ENCODE measurements at places on chromosomes 7 and 10. TPM values are rescaled to one million over a fixed set of nuclear protein-coding genes. Genes with fewer than 3 reads are reported as not detected.

DNA sequence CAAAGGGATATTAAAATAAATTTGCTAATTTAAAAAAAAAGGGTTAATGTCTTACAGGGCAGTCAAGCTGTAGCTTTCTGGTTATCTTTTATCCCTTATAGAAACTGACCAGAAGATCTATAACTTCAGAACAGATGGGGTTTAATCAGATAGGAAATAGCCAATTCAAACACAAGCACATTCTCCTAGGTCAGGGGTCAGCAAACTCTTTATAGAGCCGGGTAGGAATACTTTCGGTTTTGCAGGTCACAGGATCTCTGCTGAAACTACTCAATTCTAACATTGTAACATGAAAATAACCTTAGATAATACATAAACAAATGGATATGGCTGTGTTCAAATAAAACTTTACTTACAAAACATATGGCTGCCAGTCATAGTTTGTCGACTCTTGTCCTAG is 479.8 kb downstream of the ADRA2A start:
- H3K4me3 ChIP-seq: no peak overlapping the region
- H3K4me1 ChIP-seq: no peaks in the 10 kb centered on the region
- H3K27me3 ChIP-seq: no peaks in the 10 kb centered on the region
- H3K36me3 ChIP-seq: no peaks in the 10 kb centered on the region
- no peak for ATAC-seq
- H3K27ac ChIP-seq: no peak overlapping the region

DNA sequence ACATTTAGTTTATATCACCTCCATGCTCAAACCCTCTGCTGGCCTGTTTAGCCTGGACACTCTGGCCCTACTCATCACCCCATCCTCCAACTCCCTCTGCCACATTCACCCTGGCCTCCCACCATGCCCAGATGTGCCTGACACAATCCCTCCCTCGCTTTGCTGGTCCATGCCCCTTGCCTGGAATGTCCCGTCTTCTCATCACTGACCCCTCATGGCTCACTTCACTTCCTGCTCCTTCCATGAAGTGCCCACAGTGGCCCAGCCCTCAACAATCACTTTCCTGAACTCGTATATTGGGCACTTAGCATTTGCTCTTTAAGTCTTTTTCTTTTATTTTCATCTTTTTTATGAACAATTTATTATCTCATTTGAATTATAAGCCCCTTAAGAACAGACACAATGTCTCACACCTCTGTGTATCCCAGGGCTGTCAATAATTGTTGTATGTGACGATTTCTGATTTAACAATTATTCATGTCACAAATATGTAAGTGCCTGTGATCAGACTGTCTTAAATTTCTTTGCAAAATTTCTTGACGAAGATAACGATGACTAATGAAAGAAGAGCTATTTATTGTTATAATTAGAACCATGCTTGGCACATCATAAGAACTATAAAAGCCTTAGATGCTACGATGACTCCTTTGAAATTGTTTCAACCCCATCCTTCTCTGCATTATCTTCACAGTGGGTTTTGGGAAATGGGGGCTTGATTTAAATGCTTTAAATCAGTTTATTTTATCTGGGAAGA is 209.9 kb upstream of the YAE1 start:
- no peak overlapping the region for H3K27ac ChIP-seq
- H3K27me3 ChIP-seq: peaks cover 4% of the 10 kb centered on the region
- H3K36me3 ChIP-seq: no peaks in the 10 kb centered on the region
- no peak for ATAC-seq
- H3K4me3 ChIP-seq: no peak overlapping the region

DNA sequence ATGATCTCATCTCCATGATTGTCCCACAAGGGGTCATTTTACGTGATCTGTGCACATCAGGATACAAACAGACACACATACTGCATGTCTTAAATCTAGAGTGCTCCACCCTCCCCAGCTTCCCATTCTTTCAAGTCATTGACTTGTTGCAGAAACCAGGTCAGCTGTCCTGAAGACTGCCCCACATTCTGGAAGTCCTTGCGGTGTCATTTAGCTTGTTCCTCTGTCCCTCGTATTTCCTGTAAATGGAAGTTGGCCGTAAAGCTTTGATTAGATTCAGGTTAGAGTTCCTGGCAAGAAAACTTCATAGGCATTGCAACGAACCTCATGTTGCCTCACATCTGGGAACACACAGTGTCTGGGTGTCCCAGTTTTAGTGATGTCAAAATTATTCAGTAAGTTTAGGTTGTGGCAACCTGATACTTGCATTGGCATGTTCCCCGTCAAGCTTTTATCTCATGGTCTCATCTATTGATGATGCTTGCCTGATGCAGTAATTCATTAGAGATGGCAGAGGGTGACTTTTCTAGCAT is 417.4 kb upstream of the GALNT17 start:
- no peak overlapping the region for H3K27ac ChIP-seq
- no peak for ATAC-seq
- H3K27me3 ChIP-seq: no peaks in the 10 kb centered on the region
- H3K4me3 ChIP-seq: no peak overlapping the region
- H3K36me3 ChIP-seq: no peaks in the 10 kb centered on the region
- H3K4me1 ChIP-seq: peaks cover 4% of the 10 kb centered on the region

- H3K36me3 ChIP-seq: no peaks in the 10 kb centered on the region
- H3K4me1 ChIP-seq: no peaks in the 10 kb centered on the region
- no peak overlapping the region for H3K27ac ChIP-seq
Observed at GRCh38 chr7:12866207-12866606, 178.8 kb downstream of the ARL4A start.

- no peaks in the 10 kb centered on the region for H3K27me3 ChIP-seq
- H3K27ac ChIP-seq: peak overlapping the region; percentile 67
- no peaks in the 10 kb centered on the region for H3K4me1 ChIP-seq
- no peak overlapping the region for H3K4me3 ChIP-seq
Observed at GRCh38 chr7:135204341-135204749, 7.0 kb downstream of the WDR91 start.

GRCh38 chr7:134992626-134993179 is 6.4 kb downstream of the AGBL3 start:
- peak overlapping the region; percentile 56 for H3K27ac ChIP-seq
- no peak overlapping the region for H3K4me3 ChIP-seq
- H3K4me1 ChIP-seq: peaks cover 19% of the 10 kb centered on the region
- ATAC-seq: peak; percentile 31

- H3K36me3 ChIP-seq: no peaks in the 10 kb centered on the region
- H3K4me1 ChIP-seq: no peaks in the 10 kb centered on the region
- H3K27me3 ChIP-seq: no peaks in the 10 kb centered on the region
- no peak for ATAC-seq
Observed at GRCh38 chr7:105367458-105367857, 21.3 kb downstream of the SRPK2 start.

- H3K4me1 ChIP-seq: peaks cover 84% of the 10 kb centered on the region
- H3K27me3 ChIP-seq: no peaks in the 10 kb centered on the region
- H3K36me3 ChIP-seq: peaks cover 44% of the 10 kb centered on the region
- H3K27ac ChIP-seq: no peak overlapping the region
- H3K4me3 ChIP-seq: no peak overlapping the region
- ATAC-seq: no peak
Observed at GRCh38 chr7:130957137-130957513, 223.1 kb upstream of the KLF14 start.

GRCh38 chr10:68957654-68958053 is 1.7 kb downstream of the DDX21 start:
- H3K27me3 ChIP-seq: no peaks in the 10 kb centered on the region
- peak overlapping the region; percentile 97 for H3K4me3 ChIP-seq
- no peak for ATAC-seq

GRCh38 chr10:69809318-69809717 is 7.6 kb downstream of the COL13A1 start:
- H3K4me1 ChIP-seq: no peaks in the 10 kb centered on the region
- ATAC-seq: no peak
- no peak overlapping the region for H3K4me3 ChIP-seq
- H3K36me3 ChIP-seq: no peaks in the 10 kb centered on the region
- no peaks in the 10 kb centered on the region for H3K27me3 ChIP-seq

DNA sequence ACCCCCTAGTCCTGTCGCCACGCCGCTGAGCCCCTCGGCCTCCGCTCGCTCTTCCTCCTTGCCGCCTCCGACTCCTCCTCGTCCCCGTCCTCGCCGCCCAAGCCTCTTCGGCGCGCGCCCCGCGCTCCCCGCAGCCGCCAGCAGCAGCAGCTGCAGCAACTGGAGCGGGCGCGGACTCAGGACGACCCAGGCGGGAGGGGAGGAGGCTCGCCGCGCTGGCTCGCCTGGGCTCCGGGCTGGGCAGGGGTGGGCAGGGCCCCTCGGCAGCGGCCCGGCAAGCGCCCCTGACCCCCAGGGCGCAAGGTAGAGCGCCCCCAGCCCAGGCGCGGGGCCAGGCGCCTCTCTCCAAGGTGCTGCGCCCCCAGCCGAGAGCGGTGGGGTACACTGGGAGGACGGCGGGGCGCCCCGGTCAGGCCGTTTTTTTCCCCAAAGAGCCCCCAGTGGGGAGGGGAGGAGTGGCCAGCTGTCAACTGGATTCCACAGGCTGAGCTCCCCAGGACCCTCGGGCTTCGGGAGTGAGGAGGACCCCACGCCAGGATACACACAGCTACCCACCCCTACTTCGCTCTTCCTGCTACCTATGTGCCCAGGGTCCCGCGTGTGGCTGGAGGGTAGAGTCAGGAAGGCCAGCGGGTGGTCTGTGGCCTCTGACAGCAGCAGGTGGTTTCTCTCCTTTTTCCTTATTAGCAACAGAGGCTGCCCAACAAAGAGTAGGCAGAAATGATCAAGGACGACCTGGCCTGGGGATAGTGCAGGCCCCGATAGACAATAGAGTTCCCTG is 903 bp upstream of the KCNMA1 start:
- ATAC-seq: peak; percentile 59
- H3K36me3 ChIP-seq: no peaks in the 10 kb centered on the region
- H3K4me1 ChIP-seq: peaks cover 2% of the 10 kb centered on the region
- H3K27ac ChIP-seq: peak overlapping the region; percentile 91
- H3K4me3 ChIP-seq: peak overlapping the region; percentile 81
- H3K27me3 ChIP-seq: peaks cover 35% of the 10 kb centered on the region

GRCh38 chr7:47931005-47932004 is 17.0 kb downstream of the PKD1L1 start:
- H3K4me1 ChIP-seq: no peaks in the 10 kb centered on the region
- ATAC-seq: no peak
- no peak overlapping the region for H3K4me3 ChIP-seq

DNA sequence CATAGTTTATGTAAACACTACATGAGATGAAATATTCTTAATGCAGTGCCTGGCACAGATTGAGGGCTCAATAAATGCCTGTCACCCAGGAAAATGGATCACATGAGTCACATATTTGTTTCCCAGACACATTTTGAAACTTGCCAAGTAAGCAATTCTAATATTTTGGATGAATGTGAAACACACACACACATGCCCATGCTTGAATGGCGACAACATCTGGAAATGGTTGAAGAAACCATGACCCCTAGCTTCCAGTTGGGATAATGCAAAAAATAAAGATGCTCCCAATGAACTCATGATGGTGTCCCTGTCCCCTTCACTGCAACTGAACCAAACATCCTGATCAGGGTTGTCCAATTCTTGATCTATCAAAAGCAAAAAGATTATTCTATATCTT is 797.3 kb downstream of the XPNPEP1 start:
- H3K4me3 ChIP-seq: no peak overlapping the region
- no peak overlapping the region for H3K27ac ChIP-seq
- ATAC-seq: no peak
- no peaks in the 10 kb centered on the region for H3K4me1 ChIP-seq
- no peaks in the 10 kb centered on the region for H3K36me3 ChIP-seq

DNA sequence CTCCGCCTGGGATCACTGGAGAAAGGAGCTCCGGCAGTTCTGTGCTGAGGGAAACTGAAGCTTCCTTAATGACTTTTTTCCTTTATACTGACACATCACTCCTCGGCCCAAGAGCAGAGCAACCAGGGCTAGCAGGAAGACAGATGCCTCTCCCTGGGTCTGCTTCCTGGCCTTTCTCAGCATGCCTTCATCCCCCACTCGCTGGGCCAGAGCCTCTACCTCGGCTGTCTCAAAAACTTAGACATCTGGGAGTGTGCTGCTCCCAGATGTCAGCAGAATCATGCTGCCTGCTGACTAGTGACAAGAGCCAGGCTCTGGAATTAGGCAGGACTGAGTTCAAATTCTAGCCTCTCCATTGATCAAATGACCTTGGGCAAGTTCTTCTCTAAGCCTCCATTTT is 24.4 kb upstream of the LRRC4 start:
- H3K36me3 ChIP-seq: peaks cover 5% of the 10 kb centered on the region
- ATAC-seq: no peak
- H3K4me1 ChIP-seq: peaks cover 8% of the 10 kb centered on the region
- no peaks in the 10 kb centered on the region for H3K27me3 ChIP-seq
- H3K27ac ChIP-seq: no peak overlapping the region
- no peak overlapping the region for H3K4me3 ChIP-seq

DNA sequence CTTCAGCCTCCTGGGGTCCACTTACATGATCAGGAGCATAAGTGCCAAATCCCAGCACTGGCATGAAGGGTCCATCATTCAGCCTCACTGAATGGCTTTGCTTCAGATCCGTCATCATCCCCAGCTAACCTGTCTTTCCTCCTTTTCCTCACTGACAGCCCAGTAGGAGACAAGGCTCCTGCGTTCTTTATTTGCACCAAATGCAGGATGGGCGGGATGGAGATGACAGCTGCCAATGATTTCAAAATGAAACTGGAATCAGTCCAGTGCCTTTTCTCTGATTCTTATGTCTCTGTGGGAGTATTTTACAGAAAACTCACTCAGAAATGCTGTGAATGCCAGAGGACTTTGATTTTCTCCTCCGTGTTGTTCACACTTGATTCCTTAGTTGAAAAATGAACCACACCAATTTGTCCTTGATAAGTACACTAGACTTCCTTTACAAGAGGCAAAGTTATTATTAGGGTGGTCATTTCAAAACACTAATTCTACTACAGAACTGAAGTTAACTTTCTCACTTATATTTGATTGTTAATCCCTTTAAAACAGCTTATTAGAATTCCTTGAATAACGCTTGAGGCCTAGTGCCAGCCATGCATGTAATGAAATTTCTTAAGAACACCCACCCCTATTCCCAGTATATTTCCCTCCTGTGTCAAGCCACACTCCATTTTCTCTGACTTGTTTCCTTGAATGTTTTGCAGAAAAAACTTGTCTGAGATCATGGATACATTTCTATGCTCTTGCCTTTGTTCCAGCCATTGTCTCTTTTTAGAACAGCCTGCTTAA is at the start of gene AKR1C8:
TSS of gene AKR1C8 (minus strand) at position 164 of the 789 bp plus-strand sequence. CDS start at position 118, 46 bp downstream.
- ATAC-seq: no peak
- H3K4me3 ChIP-seq: no peak within 1 kb of the TSS
- H3K27me3 ChIP-seq: no peaks in the 10 kb centered on the region
- H3K27ac ChIP-seq: no peak within 1 kb of the TSS

GRCh38 chr7:130369110-130369711 is 11.1 kb upstream of the CPA1 start:
- H3K36me3 ChIP-seq: no peaks in the 10 kb centered on the region
- no peak overlapping the region for H3K27ac ChIP-seq
- H3K4me1 ChIP-seq: peaks cover 17% of the 10 kb centered on the region
- no peak overlapping the region for H3K4me3 ChIP-seq

- H3K4me3 ChIP-seq: no peak overlapping the region
- H3K27me3 ChIP-seq: no peaks in the 10 kb centered on the region
- peak overlapping the region; percentile 85 for H3K27ac ChIP-seq
Observed at GRCh38 chr10:79146611-79147130, 77.9 kb downstream of the ZMIZ1 start.

GRCh38 chr10:102261842-102262241 is 16.5 kb downstream of the GBF1 start:
- no peak overlapping the region for H3K4me3 ChIP-seq
- H3K27me3 ChIP-seq: no peaks in the 10 kb centered on the region
- H3K4me1 ChIP-seq: no peaks in the 10 kb centered on the region
- ATAC-seq: no peak
- H3K27ac ChIP-seq: no peak overlapping the region

OR9A2 gene
- total RNA-seq: not detected

ZSCAN25 gene
- total RNA-seq: 20.2 TPM

TFAM gene
- total RNA-seq: 29.1 TPM

CTTNBP2 gene
- 17.4 TPM for total RNA-seq

EBLN1 gene
- not detected for total RNA-seq

SYT15 gene
- 1.9 TPM for total RNA-seq

RNLS gene
- total RNA-seq: 25.1 TPM

GJD4 gene
- not detected for total RNA-seq

UNCX gene
- not detected for total RNA-seq

TRIM50 gene
- total RNA-seq: 0.42 TPM

VAX1 gene
- not detected for total RNA-seq

ACSM6 gene
- total RNA-seq: not detected
